ENCODE measurements at places on chromosomes 1 and 21. TPM values are rescaled to one million over a fixed set of nuclear protein-coding genes. Genes with fewer than 3 reads are reported as not detected.

The PLPPR4 gene
- 3.9 TPM for total RNA-seq

The EIF4G3 gene
- total RNA-seq, result 39.0 TPM

The KIAA1614 gene
- 4.5 TPM for total RNA-seq

The PHTF1 gene
- total RNA-seq, result 8.0 TPM

GRCh38 chr1:217115404-217116380 is 392.5 kb upstream of the ESRRG start:
- no peak for DNase-seq

- no peak for DNase-seq
Measured at GRCh38 chr1:46747683-46748288, 28.9 kb upstream of the EFCAB14 start.

GRCh38 chr1:179175011-179175841 is 54.3 kb downstream of the ABL2 start:
- DNase-seq, result peak; percentile 56

- peak; percentile 66 for DNase-seq
Measured at GRCh38 chr1:222643606-222643937, 25.7 kb downstream of the MIA3 start.

GRCh38 chr1:36888811-36889477 is 145.4 kb downstream of the GRIK3 start:
- DNase-seq, result no peak

DNA sequence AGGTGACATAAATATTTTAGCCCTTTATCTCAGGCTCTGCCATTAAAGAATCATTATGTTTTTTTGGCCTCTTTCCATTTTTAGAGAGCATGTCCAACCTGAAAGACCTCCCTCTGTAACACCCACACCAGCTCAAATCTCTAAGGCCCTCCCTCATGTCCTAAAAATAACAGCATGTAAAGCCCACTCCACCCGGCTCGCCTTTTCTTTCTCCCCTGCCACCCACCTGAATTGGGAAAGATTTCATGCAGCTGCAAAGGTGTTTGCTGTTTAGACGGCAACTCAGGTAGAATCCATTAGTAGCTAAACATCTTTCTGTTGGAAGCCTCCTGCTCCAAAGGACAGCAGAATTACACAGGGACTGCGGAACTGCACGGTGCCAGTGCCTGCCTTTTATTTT is 79.9 kb downstream of the DMRTA2 start:
- no peak for DNase-seq

- no peak for DNase-seq
Measured at GRCh38 chr21:42918291-42918690, 7.1 kb downstream of the ERVH48-1 start.
